ENCODE measurements at places on chromosomes 5 and 9.

DNA sequence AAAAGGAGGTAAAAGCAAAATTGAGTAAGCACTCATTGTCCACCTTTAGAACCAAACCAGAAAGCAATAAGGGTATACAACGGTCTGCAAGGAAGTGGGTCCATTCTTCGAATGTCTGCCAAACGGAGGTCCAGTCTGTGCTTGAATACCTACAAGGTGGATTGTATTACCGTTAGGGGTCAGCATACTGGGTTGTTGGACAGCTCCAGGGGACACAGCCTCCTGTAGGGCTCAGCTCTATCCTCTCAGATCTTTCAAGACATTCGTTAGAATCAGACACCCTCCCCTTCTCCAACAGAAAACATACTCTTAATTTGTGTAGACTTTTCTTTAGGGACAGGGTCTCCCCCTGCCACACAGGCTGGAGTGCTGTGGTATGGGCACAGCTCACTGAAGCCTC lies 5.5 kb downstream of the ASTN2 start:
- no peak for DNase-seq

GRCh38 chr5:93874080-93874479 lies 132.7 kb upstream of the POU5F2 start:
- peak; percentile 45 for DNase-seq

DNA sequence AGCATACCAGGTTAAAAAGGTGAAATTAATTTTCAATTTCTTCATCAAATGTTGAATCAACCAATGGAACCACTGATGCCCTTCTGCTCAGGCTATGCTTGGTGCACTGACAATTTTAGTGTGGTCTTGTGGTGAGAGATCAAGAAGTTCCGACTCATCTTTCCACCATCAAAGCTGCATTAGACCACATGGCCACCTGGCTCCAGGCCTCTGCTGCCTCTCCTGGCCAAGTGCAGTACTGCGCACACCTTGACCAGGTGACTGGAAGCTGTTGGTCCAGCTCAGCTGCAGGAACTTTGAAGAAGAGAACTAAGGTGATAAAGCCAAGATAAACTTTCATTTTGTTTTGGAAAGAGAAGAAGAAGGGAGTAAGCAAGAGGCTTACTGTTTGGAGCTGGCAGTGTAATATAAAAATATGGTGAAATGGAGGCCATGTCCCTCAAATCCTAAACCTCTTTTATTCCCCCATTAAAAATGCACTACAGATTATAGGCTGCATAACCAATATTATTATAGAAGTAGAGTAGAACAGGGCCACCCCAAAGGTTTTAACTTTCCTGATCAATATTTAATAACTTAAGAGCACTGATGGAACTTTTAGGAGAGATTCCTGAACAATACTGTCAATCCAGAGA lies 315.5 kb upstream of the C9orf72 start:
- no peak for DNase-seq

DNA sequence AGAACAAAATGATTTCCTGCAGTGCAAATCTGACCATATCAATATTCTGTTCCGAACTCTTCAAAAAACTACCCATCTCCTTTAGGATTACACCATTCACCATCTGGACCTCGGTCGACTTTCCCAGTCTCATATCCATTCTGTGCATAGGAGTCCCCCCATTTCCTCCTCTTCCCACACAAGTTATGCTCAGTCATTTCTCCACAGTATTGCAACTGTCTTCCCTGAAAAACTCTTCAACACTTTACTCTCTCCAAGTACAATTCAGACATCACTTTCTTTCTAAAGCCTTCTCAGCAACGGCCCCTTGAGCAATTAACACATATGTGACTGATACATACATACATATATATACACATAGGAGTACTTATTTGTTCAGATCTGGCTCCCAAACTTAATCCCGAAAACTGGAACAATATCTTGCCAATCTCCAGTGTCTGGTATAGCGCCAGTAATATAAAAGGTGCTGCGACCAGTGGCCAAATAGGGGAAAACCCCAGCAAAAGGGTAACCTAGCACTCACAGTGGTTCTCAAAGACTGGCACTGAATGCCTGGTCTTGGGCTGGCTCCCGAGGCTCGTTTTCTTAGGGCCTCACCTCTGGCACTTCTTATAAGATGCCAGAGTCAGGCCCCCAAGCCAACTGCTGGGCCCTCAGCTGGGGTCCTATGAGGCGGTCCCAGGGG lies 629 bp downstream of the ZBTB26 start:
- no peak for DNase-seq

GRCh38 chr5:81401266-81401665 lies 7.3 kb upstream of the ACOT12 start:
- DNase-seq = no peak

DNA sequence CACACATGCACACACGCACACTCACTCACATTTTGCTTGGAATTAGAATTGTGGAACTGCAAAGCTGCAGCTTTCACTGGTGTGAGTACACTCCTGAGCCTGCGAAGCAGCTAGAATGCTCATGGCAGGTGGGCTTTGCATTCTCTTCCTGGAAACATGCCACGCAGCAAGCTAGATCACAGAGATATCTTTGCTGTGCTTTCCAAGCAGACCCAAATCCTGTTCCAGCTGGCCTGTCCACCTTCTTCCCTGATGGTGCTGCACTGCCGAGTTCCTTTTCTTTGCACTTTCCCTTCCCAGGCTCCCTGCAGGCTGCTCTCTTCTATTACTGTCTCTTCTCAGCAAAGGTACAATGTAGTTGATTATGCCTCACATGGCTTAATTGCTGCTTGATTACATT lies 92.7 kb upstream of the CKMT2 start:
- no peak for DNase-seq

- no peak for DNase-seq
Observed at GRCh38 chr5:114450437-114450836, 88.6 kb downstream of the KCNN2 start.

DNA sequence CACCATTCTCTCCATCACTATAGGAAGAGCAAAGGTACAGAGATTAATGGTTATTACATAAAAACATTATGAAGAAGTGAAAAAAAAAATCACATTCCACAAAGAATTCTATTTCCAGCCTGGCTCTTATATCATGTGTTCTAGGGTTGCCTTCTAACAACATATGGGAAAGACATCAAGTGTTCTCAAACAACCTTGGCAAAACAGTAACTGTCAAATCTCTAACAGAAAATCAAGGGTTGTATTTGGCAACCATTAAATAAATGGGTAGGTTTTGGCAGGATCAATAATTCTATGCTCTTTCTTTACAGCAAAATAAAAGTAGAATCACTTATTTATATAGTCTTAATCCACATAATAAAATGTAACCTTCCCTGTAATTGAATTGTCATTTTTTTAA lies 728.9 kb downstream of the MAT2B start:
- no peak for DNase-seq

GRCh38 chr9:35538361-35539234 lies 48.7 kb downstream of the RUSC2 start:
- DNase-seq = peak; percentile 86

- DNase-seq = no peak
Observed at GRCh38 chr5:27216367-27216950, 178.1 kb upstream of the CDH9 start.

GRCh38 chr5:119795768-119796167 lies 166.4 kb downstream of the FAM170A start:
- no peak for DNase-seq

- DNase-seq = peak; percentile 20
Observed at GRCh38 chr5:181173027-181173419, 25.6 kb downstream of the OR2V2 start.

- DNase-seq = no peak
Observed at GRCh38 chr5:126610160-126610559, 9.4 kb downstream of the PHAX start.

GRCh38 chr5:139301808-139302499 lies 8.4 kb downstream of the MATR3 start:
- DNase-seq = no peak

GRCh38 chr5:119302916-119303897 lies 52.6 kb upstream of the TNFAIP8 start:
- DNase-seq = no peak

DNA sequence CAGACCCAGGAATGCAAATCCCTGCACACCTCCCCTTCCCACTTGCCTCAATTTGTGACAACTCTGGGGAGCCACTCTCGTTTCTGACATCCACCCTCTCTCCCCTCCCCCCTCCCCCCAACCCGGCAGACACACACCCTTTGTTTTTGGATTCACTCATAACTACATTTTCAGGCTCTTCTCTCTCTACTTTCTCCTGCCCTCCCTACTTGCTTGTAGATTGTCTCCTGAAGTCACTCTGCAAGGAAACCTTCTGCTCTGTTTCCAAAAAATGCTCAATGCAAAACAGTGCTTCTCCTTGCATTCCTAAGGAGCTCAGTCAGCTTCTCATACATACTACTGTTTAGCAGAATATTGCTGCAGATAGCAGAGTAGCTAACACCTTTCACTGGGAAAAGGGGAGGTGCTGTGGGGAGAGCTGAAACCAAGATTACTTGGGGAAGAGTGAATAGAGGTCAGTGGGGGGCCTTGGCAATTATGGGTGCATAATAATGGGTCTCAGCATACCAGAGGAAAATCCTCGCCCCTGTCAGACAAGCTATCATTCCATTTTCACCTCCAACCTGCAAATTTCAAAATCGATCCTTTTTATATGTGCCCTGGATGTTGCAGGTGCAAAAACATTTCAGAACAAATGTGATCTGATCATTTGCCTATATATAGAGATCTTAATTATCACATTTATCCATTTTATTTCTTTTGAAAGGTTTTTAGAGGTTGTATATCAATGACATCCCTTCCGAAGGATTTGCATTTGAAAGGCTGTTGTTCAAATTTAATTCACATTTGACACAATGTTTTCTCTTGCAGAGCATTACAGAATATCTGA lies 1860.7 kb upstream of the WWC1 start:
- no peak for DNase-seq

DNA sequence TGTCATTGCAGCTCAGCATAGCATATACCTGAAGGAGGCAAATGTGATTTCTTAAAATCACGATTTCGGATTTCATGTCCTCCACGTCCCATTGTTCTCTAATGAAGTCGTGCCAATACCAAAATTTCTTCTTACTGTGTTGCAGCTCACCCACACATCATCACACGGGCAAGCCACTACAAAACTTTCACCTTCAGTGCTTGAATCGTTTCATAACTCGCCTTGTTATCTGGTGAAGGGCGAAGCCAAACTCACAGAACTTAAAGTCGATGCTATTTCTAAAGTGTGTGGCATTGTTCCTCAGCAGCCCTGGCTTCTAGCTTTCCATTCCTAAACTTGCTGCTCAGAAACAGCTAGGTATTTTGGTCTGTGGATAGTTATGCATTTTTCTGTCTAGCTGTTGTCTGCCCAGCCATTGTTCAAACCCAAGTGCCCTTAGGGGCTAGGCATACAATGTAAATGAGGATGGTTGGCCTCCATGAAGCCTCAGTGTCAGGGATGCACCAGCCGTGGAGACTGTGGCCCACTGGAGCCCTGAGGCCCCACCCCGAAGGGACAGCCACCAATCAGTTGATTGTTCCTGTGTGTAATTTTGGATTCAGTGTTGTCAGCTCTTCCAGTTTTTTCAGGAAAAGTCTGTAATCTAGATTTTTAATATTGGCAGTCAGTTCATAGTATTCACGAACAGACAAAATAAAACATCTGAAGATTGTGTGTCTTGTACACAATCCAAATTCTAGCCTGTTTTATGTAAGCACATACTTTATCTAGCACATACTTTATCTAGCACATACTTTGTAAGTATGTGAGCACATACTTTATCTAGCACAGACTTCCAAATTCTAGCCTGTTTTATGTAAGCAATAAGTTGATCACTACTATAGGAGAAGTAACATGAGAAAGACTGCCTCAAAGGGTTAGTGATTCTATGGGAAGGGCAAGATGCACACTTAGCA lies 112.8 kb downstream of the DAPK1 start:
- no peak for DNase-seq

GRCh38 chr9:92603100-92603499 lies 66.8 kb downstream of the IPPK start:
- no peak for DNase-seq

DNA sequence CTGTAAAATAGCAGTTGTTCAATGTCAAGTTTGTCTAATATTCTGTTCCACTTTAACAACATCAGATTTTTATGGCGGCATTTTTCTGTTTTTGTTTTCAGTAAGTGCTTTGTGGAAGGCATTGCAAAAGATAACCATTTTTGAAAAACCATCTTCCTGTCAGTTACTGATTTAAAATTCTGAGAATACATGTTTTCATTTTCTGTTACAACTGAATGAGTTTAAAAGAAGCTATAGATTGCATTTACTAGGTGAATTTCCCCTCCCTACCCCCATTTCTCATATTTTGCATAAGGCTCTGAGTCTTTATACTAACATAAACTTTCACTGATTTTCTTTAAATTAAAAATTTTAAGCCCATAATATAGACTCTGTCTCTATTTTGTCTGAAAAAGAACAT lies 4.6 kb upstream of the ERAP2 start:
- DNase-seq = no peak

GRCh38 chr9:114431770-114432169 lies 44.0 kb upstream of the AKNA start:
- DNase-seq = no peak

DNA sequence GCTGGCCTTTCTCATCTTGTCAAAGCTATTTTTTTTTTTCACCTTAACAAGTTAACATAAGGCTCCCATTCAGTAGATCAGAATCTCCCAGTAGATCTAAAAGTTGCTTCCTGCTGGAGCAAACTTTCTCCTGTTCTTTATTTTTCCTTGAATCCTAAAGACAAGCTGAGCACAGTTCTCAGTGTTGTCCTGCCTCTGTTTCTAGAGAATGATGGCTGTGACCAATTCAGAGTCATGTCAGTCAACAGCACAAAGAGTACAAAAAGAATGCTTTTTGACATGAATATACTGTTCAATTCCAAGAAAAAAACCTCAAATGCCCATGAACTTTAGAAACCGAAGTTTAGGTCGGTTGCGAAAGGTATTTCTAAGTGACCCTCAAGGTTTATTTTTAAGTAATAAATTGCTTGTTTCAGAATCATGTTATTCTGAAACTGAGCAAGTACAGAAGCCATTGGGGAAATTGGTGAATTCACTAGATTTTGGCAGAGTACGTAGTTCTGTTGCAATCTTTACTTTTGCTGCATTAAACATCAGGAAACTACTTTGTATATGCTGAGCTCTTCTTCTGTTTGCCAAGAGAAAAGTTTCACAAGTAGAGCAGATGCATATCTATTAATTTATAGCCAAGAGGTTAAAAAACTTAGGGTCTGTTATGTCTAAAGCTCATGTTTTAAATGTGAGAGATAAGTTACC lies 161.7 kb upstream of the RPS23 start:
- no peak for DNase-seq

Measured in pons (tissue), 1 donor.